ENCODE measurements at places on chromosomes 4 and X.

DNA sequence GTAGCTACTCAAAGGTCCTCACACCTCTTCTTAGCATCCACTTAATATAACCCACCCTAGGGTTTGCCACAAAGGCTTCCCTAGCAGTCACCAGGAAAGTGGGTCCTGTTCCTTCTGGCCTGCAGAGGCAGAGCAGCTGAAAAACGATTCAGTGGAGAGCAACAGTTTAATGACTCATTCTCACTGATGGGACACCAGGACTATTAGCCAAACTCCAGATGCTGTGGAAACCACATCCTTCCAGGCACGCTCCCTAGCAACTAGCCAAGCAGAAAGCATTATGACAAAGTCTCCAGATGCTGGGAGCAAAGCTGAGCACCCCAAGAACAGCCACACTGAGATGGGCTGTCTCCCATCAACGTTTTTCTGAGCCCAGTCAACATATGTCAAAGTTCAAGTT is 30.3 kb upstream of the UTP14A start:
- DNase-seq = no peak

- no peak for DNase-seq
Observed at GRCh38 chr4:8005814-8006215, 66.2 kb upstream of the AFAP1 start.

GRCh38 chrX:10622197-10622596 is 1.8 kb upstream of the MID1 start:
- no peak for DNase-seq

- DNase-seq = no peak
Observed at GRCh38 chr4:168914095-168914494, 96.0 kb downstream of the CBR4 start.

GRCh38 chrX:119604766-119605463 is 1.3 kb downstream of the NKRF start:
- DNase-seq = no peak

GRCh38 chr4:183295711-183296110 is 24.4 kb downstream of the CLDN22 start:
- no peak for DNase-seq

DNA sequence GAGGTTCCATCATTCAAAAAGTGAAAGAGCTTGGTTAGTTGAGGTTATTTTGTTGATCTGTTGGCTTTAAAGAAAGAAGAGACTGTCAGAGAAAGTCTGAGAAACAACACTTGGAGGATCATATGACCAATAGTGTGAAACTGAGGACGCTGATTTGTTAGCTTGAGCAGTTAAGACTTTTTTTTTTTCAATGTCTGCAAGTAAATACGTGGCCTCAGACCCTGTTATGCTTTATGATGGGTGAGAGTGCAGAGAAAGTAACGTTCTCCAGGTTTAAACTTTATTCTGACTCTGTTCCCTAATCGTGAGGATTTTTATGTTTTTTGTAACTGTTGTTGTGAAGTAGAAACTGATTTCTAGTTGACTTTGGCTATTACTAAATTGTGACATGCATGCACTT is 45.9 kb downstream of the GAB1 start:
- DNase-seq = no peak

- no peak for DNase-seq
Observed at GRCh38 chrX:145886469-145886868, 68.8 kb downstream of the SLITRK2 start.

DNA sequence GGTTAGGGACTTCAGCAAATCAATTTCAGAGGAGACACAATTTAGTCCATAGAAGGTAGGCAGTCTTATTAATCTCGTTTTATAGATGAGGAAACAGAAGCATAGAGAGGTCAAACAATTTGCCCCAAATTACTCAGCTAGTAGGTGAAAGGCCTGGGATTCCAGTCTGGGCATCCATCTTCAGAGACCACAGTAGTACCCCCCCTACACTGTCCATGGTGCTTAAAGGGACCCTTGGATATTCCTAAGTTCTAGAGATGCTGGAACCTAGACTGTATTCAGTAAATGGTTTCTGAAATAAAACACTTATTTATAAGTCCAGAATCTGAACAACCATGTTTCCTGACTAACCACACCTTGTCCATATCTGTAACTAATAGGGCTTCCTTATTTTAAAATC is 174.8 kb downstream of the CEP135 start:
- no peak for DNase-seq

DNA sequence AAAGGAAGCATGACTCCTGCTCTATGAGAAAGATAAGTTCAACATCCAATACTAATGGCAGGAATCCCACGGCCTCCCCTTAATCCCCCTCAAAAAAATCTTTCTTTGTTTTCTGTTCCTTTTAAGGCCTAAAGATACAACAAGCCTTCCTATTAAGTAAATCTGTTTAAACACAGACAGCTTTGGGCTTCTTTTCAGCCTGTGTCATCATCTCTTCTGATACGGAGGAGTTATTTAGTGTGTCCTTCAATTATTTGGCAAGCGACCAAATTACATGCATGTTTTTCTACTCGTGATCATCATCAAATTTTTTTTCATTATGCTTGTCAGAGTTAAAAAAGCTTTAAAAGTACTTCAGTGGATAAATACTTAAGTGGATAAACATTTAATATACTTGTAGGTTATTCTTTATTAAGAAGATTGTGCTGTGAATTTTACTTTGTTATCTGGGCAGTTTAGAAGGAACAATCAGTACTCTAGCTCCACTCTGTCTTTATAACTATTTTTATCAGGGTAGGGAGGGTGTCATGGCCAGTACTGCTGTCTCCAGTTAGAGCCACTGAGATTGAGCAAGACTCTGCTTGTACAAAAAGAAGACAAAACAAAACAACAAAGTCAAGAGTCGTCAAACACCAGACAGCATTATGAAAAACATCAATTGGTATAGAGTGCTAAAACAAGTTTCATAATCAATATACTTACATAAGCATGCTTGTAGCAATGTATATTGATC is 210.7 kb downstream of the PRR32 start:
- no peak for DNase-seq

GRCh38 chr4:139815778-139816601 is 150.4 kb downstream of the MGST2 start:
- no peak for DNase-seq

GRCh38 chrX:46587158-46587557 is 13.6 kb downstream of the CHST7 start:
- DNase-seq = no peak

DNA sequence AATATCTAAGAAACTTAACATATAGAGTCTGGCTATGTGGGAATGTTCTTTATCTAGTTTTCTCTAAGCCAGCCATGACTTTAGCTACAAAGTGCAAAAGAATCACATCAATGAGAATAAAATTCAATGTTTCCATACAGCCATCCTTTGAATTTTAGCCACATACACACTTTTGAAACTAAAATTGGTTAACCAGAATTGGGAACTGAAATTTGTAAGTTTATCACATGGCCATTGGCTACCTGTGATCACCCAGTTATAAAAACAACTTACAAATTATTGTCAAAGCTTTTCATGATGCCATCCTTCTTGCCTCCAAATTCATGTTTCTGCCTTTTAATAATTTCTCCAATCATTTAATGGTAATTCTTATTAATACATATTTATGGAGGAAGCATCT is 49.9 kb downstream of the PAK3 start:
- no peak for DNase-seq

DNA sequence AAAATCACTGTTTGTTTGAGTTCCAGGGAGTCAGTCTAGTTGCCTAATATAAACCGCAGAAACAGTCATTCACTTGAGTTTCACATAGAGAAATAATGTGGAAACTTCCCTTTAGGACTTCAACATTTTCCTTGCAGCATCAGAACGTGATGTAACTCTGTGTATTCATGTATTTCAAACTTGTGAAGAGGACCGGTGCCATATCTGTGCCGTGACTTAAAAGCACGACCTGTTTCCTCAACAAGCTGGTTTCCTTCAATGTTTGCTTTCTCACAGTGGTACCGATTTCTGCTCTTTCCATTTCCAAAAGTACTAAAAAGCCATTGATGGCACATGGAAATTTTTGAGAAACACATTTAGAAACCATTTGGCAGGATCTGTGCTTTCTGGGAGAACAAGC is 166.6 kb upstream of the RAPGEF2 start:
- no peak for DNase-seq

GRCh38 chr4:20386001-20386740 is 134.5 kb downstream of the SLIT2 start:
- DNase-seq = no peak

DNA sequence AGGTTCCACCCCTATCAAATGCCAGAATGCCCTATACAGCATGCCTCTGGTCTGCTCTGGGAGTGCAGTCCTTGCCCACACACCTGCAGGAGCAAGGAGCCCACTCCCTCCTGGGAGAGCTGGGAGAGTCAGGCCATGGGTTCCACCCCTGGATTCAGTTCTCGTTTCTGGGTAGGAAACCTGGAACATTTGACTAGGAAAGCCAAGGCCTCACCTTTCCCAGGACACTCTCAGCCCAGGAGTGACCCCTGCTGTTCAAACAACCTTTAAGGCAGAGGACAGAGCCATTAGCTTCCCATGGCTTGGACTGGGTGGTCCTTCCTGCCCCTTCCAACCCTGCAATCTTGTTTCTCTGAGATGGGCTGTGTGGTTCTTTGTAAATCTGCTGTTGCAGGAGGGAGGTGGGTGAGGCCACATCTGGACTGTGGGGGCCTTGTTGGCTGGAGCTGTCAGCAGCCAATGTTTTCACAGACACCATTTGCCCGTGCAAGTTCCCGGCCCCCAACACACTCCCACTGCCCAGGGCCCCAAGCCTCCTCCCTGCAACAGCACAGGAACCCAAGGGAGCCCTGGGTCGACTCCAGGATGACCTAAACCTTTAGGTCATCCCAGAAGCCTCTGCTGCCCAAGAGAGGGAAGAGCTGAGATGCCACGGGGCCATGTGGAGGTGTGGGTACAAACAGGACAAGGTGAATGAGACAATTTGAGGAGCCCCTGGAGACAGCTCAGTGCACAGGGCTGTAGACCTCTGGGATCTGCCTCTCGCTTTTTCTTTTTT is 104.4 kb downstream of the PJA1 start:
- no peak for DNase-seq

GRCh38 chr4:183797445-183798300 is 107.4 kb upstream of the STOX2 start:
- no peak for DNase-seq

DNA sequence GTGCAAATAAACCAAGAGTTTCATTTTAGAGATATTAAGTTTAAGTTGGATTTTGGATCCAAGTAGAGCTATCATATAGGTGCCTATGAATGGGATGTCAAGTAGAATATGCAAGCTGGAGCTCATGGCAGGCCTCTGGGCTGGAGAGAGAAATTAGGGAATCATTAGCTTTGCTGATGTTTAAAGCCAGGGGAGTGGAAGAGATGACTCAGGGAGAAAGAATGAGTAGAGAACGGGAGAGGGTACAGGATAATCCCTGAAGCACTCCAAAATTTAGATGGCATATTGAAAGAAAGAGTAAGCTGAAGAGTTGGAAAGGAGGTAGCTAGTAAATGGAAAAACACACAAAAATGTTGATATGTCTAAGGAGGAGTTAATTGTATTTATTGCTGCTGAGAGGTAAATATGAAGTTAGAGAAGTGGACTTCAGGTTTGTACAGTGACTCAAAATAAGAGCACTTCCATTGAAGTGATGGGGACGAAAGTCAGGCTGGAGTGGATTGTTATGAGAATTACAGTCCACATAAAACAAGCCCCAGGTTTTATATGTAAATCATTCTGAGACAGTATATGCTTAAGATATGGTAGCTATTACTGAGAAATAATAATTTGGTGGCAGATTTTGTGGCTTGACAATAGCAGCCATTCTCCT is 72.5 kb upstream of the GRXCR1 start:
- DNase-seq = no peak

GRCh38 chr4:182645511-182645910 is 271.7 kb downstream of the DCTD start:
- no peak for DNase-seq

DNA sequence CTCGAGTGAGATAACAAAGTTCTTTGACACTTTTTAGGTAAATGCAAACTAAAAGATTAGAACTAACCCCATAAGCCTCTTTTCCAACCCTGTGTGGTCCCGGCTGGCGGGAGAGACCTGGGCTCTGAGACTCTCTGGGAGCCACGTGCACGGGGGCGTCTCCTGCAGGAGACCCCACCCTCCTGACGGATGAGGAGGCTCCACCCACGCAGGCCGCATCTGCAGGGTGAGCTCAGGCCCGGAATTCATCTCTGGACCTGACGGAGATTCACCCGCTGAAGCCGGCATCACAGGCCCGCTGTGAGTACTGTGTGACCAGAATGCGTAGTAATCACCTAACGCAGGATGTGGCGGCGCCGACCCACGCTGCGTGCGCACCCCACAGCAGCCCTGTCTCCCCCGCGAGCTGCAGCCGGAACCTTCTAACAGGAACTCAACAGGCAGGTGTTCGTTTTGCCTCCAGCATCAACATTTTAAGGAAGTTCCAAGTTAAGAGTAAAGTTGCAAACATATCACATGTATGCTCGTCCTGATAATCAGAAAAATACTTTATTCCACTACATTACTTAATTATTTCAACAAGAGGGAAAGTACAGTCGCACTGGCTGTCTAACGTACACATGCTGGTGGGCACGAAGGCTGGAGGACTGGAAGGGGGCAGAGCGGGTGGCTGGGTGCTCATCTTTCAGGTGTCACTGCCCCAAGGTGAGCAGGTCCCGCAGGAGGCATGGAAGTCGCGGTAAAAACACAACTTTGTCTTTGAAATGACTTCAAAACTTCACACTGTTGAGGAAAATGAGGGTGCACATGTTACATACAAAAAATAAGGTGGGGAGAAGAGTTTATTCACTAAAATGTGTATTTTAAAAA is 44.5 kb downstream of the FGFRL1 start:
- DNase-seq = peak; percentile 42

DNA sequence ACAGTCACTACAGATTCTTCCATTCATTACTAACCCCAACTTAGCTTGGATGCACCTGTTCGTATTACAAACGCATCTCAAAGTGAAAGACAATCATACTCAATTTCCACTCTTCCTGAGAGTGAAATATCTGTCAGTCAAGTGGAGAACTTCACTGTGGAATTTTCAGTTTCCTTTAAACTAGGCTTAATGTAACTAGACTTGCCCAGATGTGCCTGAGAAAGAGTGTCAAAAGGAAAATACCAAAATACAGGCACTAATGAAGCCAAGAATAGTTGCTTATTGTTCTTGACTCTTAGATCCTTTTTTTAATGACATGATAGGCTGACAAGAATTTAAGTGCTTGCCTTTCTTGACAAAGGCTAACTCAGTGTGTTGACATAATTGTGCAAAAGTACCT is 72.4 kb upstream of the NR3C2 start:
- DNase-seq = no peak

GRCh38 chr4:47667552-47667951 is 170.3 kb downstream of the CORIN start:
- no peak for DNase-seq

Data from right lobe of liver (tissue), 6 donors.